DMS 273 treated with DMSO at 0.1 percent for 48 hours (cell line): ENCODE measurements at places on chromosomes 11 and 22.
A peak's percentile ranks its signal among the peaks of the same experiment; 100 is the strongest.

- no peak for DNase-seq
Measured at GRCh38 chr11:93655581-93656255, 5.8 kb upstream of the CEP295 start.

GRCh38 chr11:86978247-86978646 is 23.1 kb upstream of the FZD4 start:
- no peak for DNase-seq

- DNase-seq: no peak
Measured at GRCh38 chr22:50274311-50274710, 4.1 kb upstream of the MAPK11 start.

GRCh38 chr11:76701294-76702040 is 30.9 kb upstream of the LRRC32 start:
- no peak for DNase-seq

GRCh38 chr11:44817207-44817949 is 90.6 kb downstream of the TSPAN18 start:
- DNase-seq: no peak

GRCh38 chr11:119087123-119087522 is 2.4 kb downstream of the HMBS start:
- no peak for DNase-seq

DNA sequence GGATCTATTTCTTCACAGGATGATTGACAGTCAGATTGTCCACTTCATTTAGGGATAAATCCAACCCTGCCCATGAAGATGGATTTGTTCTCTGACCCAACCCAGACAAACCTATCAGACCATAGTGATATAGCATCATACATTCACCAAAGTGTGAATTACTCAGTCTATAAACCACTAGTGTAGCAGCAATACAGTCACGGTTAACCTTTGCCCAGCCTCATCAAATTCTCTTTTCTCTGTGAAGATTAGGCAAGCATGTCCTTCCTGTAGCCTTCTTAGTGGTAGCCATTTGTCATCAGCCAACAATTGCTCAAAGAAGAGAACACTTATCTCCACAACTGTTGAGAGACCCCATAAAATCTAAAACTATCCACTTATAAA is 14.4 kb upstream of the BIRC2 start:
- DNase-seq: no peak

DNA sequence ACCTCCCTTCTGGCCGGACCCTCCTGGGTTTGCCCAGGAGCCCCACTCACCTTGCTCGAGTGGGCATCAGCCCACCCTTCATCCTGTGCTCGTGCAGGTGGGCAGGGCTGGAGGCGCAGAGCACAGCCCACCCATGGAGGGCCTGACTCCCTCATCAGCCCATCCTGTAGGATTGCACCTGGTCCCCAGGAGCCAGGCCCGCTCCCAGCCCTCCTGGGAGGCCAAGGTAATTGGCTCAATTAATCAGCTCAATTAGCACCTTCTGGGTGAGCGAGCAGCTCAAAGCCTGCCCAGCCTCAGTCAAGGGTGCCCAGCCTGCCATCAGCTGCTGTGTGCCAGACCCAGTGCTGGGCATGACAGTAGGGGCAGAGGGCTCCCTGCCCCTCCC is 58.1 kb upstream of the NECTIN1 start:
- no peak for DNase-seq

- no peak for DNase-seq
Measured at GRCh38 chr22:24855794-24856193, 49.8 kb downstream of the SGSM1 start.

DNA sequence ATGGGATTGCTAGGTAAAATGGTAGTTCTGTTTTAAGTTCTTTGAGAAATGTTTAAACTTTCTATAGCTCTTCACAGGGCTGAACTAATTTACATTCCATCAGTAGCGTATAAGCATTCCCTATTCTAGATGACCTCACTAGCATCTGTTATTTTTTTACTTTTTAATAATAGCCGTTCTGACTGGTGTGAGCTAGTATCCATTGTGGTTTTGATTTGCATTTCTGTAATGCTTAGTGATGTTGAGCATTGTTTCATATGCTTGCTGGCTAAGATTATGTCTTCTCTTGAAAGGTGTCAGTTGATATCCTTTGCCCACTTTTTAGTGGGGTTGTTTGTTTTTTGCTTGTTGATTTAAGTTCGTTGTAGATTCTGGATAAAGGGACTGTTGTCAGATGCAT is 35.9 kb downstream of the MMP27 start:
- DNase-seq: no peak

- DNase-seq: no peak
Measured at GRCh38 chr11:119739021-119739703, 10.2 kb upstream of the NECTIN1 start.

DNA sequence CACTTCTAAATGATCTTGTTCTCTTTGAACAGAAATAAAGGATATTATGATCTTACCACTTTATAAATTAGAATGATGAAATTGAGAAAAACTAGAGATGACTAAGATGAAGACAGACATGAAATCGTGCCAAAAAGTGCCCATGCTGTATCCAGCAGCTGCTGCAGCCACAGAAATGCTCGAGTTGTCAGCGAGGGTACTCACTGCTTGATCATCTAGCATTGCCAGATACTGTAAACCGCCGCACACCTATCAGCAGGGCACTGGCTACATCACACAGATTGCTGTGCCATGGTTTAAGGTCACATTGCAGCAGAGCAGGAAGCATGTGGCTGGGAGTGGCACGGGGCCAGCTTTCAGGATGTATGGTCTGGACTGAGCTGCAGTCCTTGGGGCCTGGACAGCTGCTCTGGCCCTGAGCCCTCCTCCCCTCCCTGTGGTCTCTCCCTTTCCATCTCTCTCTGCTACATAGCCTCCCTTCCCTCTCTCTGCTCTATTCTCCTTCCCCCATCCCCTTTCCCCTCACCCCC is 51.0 kb upstream of the SEPTIN5 start:
- peak; percentile 83 for DNase-seq

DNA sequence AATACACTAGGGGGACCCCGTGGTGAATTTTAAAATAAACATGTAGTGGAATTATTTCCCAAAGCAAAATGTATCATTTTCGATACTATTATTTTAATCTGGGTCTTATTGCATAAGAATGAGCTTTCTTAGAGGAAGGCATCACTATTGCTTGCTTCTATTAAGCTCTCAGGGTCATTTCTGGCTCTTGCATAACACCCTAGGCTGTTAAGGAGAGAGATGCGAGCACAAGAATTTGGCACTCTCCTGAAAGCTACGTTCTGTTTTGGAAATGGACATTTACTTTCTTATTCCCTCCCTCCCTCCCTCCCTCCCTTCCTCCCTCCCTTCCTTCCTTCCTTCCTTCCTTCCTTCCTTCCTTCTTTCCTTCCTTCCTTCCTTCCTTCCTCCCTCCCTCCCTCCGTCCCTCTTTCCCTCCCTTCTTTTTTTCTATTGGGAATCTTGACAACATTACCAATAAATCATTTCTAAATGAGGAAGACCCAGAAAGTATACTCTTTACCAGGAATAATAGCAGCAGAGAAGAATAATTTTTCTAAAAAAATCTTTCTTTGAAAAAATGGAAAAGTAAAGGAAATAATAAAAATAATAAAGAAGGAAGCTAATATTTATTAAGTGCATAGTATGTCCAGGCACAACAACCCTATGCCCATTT is 83.6 kb upstream of the BDNF start:
- DNase-seq: no peak

DNA sequence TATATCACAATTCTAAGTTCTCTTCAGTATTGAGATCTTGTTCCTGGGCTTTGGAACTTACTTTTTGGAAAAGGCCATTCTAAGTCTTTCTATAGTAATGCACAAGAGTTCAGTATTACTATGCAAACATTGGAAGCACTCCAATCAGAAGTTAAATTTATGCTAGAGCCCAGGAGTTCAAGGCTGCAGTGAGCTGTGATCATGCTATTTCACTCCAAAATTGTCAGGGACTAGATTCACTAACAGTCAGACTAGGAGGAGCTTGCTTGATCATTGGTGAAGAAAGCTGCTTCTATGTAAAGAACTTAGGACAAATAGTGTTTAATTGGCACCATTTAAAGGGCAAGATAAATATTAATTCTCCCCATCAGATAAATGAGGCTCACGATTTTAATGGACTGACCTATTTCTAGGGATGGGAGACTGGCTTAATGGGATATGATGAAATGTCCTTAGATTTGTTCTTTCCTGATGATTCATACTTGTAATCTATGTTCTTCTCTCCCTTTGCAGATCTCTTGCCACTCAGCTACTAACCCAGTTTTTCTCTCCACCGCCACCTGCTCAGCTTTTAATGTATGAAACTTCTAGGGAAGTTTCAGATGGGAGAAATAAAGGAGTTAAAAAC is 32.6 kb upstream of the TMEM123 start:
- DNase-seq: no peak

- no peak for DNase-seq
Measured at GRCh38 chr11:90343673-90344072, 120.8 kb upstream of the CHORDC1 start.

- no peak for DNase-seq
Measured at GRCh38 chr11:29162491-29162890, 854.3 kb downstream of the KCNA4 start.

DNA sequence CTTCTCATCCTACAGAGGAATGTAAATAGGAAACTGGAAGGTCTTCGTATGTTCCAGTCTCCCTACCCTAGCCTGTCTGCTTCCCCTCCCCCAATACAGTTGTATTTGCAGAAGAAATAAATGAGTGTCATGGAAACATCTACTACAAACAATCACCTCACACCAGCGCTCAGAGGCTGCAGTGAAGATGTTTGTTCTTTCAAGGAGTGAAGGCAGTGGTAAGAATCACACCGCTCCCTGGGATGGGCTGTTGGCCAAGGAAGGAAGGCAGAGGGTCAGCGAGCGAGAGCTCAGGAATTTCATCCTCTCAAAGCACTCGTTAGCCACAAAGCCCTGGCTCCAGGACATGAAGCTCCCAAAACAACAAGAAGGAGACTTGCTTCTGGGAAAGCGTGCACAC is 1.1 kb upstream of the IGSF9B start:
- DNase-seq: no peak

DNA sequence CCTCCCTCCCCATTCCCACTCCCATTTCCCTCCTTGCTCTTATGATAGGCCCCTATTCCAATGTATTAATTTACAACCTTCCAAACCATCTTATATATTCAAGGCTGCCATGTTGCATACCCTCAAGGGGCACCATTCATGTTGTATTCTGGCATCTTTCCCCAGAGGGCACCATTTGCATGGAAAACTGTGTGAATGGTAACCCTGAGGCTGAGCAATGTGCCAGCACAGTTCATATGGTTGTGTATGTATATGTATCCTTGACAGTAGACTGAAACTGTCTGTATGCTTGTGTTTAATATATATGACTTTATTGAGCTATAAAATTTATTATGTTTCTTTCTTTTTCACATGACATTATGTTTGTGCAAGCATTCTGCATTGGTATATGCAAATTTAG is 7.3 kb downstream of the RASSF10 start:
- no peak for DNase-seq

GRCh38 chr22:25353516-25354445 is 134.3 kb downstream of the CRYBB2 start:
- no peak for DNase-seq

DNA sequence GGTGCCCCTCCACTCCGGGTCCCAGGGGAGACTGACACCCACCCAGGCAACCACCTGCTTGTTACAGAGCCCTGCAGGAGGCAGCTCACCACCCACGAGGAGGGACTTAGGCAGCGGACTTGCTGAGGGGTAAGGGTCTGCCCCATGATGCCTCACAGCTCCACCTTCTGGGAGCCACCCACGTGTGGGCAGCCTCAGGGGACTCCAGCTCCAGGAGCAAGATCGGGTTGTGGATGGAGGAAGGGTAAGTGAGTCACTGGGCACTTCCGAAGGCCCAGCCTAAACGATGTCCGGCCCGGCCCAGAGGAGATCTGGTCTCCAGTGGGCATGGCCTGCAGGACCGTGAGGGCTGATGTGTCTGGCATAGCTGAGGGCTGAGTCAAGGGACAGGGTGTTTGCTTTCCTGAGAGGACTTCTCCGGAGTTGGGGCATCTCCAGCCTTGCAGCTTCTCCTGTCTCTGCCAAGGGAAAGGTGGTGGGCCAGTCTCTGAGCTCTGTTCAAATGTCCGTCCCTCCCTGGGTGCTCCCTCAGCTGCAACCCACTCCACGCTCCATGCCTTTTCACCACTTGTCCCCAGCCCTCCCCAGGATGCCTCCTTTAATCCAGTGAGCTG is 32.3 kb upstream of the P2RY2 start:
- DNase-seq: no peak

DNA sequence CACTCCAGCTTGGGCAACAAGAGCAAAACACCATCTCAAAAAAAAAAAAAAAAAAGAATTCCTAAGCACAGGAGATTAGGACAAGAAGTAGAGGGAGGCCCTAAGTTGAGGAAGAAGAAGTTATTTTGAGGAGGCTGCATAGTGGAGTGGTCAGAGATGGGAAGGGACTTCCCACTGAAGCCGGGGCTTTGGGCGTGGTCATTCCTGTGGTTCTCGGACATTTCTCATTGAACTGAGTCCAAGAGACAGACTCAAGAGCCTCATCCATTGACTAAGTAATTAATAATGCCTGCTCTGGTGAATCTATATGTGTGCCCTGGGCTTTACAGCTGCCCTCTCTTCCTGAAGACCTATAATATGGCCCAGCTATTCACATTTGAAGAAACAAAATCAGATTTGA is 53.2 kb upstream of the FTH1 start:
- no peak for DNase-seq

DNA sequence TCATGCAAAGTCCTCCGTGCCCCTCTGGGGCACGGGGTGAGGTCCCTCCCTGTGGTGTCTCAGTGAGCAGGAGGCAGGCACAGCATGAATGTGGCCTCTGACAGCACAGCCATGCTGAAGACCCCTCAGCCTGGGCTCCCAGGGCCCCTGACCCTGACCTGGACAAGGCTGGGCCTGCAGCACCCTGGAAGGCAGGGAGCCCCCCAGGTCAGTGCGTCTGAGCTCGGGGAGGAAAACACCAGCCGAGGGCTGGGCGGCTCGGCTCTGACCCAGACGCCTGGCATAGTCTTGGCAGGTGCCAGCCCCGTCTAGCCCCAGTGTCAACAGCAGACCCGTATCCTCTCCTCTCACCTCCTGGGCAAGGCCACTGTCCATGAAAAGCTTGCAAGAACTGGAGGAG is 1276.6 kb downstream of the BRD1 start:
- no peak for DNase-seq

- DNase-seq: no peak
Measured at GRCh38 chr22:49488943-49489342, 338.7 kb downstream of the BRD1 start.

DNA sequence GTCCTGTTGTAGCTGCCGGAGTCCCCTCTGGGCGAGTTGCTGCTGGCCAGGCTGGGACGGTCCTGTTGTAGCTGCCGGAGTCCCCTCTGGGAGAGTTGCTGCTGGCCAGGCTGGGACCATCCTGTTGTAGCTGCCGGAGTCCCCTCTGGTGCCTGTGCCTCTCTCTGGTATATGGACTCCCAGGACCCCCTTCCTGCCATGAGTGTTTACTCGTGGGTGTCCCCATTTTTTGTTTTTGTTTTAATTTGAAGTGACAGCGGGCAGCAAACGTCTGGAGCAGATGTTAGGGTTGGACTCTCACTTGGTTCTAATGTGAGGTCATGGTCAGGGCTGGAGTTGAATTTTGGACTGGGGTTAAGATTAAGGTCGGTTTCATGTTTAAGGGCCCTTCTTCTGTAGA is 14.2 kb downstream of the SHANK3 start:
- no peak for DNase-seq
